Activated CD4-positive, alpha-beta T cell treated with anti-CD3 and anti-CD28 coated beads for 1 hour (primary cell): ENCODE measurements at places on chromosomes 4 and X.
A peak's percentile ranks its signal among the peaks of the same experiment; 100 is the strongest.

DNA sequence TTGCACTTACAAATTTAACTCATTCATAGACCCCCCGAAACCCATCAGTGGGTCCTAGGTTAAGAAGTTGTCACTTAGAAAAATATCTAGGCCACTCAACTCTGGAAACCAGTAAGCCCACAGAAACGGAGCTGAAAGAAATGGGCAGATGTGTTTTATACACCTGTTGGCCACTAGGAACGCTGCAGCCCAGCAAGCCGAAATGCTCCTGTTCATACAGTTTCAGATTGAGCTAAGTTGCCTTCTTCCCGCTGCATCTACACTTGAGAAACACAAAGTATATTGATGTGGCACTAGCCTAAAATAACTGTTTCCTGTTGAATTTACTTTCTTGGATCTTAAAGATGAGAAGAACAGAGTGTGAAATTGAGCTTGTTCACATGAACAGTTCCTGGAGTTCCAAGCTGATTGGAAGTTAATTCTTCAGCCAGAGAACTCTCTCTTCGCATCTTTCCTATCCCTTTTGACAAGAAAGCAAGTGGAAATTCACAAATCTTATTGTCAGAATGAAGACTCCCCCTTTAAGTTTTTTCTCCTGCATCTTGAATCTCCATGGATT, 174.1 kb downstream of the RBMX2 start:
- DNase-seq = no peak

DNA sequence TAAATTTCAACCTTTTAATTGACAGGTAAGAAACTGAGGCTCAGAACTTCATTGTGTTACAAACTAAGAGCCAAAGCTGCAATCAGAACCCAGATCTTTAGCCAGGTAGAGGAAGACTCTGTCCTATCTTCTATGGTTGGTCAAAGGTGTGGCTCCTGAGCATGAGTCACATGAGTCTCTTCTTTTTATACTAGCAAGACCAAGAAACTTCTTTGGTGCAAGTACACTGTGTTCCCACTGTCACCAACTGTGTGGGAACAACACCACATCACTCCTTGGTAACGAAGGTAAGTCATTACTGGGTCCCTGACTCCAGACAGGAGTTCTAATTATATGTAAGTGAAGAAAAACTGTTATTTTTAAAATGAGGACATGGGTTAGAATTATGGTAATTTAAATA, 290.1 kb downstream of the INPP4B start:
- no peak for DNase-seq

- DNase-seq = no peak
Measured at GRCh38 chrX:30373951-30374350, 64.8 kb upstream of the NR0B1 start.

- DNase-seq = no peak
Measured at GRCh38 chrX:21885568-21885967, 29.8 kb downstream of the YY2 start.

- no peak for DNase-seq
Measured at GRCh38 chr4:185693548-185694215, 118.3 kb downstream of the SORBS2 start.

DNA sequence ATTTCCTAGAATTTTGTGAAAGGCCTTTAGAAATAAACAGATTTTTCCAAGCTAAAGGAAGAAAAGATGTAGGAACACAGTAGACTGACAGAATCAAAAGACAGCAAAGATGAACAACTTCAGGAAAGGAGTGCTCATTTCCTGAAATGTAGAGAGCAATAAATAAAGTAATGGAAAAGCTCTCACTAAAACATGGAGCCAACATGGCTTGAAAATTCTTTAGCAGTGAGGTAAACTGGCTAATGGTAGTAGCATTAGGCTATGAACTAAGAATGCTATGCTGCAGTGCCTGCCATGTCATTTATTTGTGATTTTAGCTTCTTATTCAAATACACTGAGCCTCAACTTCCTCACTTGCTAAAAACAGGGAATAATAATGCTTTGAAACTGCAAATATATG, 108.7 kb downstream of the IQCM start:
- DNase-seq = no peak

- peak; percentile 18 for DNase-seq
Measured at GRCh38 chr4:108168160-108168670, 517 bp downstream of the LEF1 start.

GRCh38 chr4:140150636-140150885, 3.4 kb downstream of the MAML3 start:
- DNase-seq = no peak

- no peak for DNase-seq
Measured at GRCh38 chrX:63434206-63434605, 83.1 kb upstream of the SPIN4 start.

DNA sequence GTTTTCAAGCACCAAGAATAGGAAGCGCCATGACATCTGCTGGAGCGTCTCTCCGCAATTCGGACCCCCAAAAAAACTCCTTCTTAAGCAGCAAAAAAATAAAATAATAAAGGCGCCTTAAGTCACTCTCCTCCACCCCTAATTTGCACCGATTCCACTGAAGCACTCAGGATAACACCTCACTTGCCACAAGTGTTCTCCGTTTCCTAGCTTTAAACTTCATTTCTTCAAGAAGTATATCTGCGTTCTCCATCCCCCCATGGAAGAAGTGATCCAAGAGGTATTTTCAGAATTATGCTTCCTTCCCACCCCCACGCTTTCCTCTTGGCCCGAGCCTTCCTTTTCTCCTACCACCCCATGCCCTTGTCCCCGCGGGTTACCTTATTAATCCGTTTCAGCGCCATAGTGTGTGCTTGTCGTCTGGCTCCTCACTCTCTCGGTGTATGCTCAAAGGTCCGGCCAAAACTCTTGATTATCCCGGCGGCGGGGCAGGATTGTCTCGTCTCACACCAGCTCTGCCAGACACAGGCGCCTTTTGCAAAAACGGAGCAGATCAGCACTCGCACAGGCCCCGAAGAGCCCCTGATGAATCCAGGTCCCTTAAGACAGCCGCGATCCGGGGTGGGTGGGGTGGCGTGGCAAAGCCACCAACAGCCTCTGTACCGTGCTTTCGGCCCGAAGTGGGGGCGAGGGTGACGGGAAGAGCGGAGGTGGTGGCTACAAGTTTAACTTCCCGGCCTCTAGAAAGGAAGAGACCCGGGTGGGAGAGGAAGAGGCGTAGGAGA, 1.1 kb downstream of the UBE2D3 start:
- DNase-seq = no peak

DNA sequence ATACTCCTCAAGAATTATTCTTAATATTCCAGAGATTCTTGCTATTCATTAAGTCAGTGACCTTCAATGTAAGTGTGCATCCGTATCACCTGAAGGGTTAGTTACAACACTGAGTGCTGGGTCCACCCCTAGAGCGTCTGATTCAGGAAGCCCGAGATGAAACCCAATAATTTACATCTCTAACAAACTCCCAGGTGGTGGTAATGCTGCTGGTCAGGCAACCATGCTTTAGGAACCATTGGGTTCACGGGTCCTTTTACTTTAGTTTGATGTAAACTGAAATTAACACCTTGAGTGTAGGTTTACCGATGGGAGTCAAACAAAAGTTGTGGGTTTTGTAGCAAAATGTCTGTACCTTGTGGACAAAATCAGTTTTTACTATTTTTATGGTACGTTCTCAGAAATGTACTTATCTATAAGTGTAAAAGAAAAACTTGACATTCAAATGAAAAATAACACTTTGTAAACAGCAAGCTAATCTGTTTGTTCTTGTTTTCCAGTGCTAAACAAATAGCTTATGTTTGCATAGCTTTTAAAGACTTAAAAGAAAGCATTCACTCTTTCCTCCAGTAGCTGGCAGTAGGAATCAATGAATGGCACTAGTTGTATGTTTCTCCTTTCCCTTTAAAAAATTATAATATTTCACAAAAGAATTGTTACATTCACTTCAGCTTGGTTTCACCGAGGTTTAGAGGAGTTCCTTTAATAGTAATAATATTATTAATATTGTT, 32.7 kb downstream of the ACE2 start:
- no peak for DNase-seq

DNA sequence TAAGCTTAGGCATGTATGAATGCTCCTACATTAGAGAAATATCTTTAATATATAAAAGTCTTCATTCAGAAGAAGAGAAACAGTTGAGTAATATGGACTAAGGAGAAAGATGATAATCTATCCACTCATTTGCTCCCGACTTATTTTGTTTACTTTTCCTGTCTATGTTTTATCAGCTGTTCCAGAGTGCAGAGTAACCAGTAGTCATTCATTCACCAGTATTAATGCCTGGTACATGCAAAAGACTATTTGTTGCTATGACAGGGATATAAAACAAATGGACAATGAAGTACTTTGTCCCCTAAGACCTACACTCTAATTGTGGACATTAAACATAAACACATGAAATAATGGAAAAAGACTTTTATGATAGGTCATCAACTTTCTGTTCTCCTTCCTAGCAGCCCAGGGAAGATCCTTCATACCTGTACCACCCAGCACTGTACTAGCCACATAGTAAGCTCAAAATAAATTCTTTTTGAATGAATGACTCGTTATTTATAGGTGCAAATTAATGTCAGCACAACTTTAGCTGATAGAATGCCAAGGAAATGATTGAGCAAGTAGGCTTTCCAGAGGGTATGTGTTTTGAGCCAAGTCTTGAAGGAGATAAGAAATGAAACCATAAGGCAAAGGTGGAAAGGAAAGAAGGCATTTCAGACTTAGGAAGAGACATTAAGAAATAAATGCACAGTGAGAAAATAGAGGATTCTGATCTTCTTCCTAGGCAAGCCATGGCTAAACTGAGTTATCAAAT, 45.0 kb upstream of the IL13RA1 start:
- DNase-seq = no peak

GRCh38 chr4:102735582-102735981, 25.2 kb downstream of the MANBA start:
- no peak for DNase-seq

- no peak for DNase-seq
Measured at GRCh38 chr4:14695095-14695845, 307.0 kb upstream of the CPEB2 start.

DNA sequence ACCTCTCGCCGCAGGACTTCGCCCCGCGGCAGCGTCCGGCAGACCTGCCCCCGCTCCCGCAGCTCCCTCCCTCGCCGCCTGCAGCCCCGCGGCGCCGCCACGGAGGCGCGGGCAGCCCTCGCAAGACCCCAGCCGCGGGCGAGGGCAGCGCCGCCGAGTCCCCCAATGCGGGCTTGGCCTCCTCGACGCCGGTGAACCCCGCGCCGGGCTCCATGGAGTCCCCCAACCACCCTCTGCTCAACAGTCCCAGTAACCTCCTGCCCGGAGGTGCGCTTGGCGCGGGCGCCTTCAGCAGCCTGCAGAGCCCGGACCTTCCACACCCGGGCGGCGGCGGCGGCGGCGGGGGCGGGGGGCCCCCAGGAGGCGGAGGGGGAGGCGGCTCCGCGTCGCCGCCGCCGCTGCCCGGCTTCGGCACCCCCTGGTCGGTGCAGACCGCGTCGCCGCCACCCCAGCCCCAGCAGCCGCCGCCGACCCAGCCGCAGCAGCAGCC, 1.2 kb downstream of the CPEB2 start:
- DNase-seq = peak; percentile 47

DNA sequence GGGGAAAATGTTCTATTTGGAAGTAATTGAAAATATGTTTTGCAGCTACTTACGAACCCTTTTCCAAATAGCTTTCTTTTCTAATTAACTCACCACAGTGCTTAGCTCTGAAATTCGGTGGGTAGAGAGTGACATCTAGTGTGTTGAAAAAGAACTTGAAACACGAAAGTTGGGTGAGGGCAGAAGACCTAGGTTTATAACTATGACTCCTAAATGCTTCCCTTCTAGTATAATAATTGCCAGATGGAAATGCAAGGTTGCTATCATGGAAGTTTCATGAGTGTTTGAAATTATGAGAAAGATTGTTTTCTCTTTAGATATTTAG, 77.3 kb upstream of the NOCT start:
- no peak for DNase-seq

DNA sequence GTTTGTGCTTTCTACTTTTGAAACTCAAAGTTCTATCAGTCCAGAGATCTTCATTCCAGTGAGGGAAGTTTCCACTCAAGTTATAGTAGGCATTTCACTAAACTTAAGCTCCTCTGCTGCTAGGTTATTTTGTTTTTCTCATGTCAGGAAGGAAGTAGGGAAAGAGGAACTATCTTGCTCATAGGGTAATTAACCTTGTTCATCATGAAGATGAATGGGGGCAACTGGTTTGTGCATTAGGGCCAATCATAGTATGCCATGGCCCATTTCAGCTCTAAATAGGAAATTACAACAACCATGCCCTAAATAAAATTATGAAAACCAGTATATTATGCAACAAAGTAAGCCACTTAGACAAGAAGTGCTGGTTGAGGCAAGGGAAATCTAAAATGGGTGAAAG, 804.7 kb upstream of the NDST4 start:
- no peak for DNase-seq

DNA sequence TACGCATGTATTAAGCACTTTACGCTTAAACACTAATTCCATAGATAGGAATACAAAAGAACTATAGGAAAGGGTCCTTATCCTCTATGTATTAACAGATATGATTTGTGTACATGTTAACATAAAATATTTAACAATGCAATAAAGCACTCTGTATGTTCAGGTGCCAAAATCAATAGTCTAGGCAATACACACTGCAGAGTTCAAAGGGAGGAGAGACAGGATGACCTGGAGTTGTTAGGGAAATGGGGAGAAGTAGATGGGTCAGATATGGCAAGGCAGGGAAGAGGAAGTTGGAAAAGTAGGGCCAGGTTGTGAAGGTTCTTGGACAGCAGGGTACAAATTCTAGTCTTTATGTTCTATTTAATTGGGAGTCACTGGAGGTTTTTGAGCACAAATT, 2.9 kb downstream of the SGCB start:
- DNase-seq = no peak

GRCh38 chrX:39196192-39197102, 395.2 kb downstream of the MID1IP1 start:
- DNase-seq = peak; percentile 15

GRCh38 chr4:39023059-39023458, 9.2 kb downstream of the TMEM156 start:
- no peak for DNase-seq

DNA sequence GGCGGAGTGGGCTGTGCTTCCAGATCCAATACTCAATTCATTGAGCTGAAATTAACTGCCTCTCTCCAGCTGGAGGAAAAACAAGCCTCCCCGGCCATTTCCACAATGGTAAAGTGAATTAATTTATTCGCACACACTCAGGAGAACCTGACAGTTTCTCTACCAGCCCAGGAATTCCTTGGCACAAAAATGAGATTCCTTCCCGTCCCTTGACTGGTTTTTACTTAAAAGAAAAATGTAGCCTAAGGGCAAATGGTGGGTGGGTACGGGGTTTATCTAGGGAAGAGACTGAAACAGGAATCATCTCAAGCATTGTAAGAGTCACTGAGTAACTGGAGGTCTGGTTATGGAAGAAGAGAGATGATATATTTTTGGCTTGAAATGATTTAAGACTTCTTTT, 102.7 kb downstream of the VCX3A start:
- no peak for DNase-seq

GRCh38 chr4:110480031-110480549, 4.1 kb downstream of the ENPEP start:
- DNase-seq = no peak

GRCh38 chr4:22427675-22428074, 88.2 kb downstream of the ADGRA3 start:
- no peak for DNase-seq
